Stimulated activated CD4-positive, alpha-beta T cell treated with anti-CD3 and anti-CD28 coated beads, Interleukin-1b, Interleukin-23, amount 100 ng/mL, for 48 hours (primary cell): ENCODE measurements at places on chromosomes 13 and 19.

DNA sequence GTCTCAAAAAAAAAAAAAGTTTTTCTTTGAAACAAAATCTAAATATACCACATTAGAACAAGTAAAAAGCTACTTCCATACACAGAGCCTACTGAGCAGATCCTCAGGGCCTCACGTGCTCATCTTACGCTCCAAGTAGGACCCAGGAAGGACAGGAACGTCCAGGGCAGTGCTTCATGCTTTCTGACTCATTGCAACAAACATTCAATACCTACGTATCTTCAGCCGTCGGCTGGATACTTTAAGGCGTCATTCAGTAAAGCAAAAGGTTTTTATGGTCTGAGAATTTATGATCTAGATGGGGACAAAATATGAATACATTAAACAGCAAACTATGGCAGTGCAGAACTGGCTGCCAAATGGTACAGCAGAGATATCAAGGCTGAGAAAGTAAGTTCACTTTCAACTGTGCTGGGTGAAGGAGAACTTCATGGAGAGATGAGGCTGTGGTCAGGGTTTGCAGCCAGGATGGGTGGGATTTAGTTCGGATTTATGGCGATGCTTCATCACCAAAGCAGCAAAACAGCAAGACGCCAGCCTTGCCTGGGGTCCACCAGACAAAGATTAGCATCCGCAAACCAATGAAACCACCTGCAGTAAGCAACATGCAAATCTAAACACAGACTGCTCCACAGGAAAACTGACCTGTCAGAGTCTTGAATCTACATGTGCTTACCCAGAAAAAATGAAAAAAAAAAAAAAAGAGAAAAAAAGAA lies 20.5 kb downstream of the CARS2 start:
- no peak for DNase-seq

DNA sequence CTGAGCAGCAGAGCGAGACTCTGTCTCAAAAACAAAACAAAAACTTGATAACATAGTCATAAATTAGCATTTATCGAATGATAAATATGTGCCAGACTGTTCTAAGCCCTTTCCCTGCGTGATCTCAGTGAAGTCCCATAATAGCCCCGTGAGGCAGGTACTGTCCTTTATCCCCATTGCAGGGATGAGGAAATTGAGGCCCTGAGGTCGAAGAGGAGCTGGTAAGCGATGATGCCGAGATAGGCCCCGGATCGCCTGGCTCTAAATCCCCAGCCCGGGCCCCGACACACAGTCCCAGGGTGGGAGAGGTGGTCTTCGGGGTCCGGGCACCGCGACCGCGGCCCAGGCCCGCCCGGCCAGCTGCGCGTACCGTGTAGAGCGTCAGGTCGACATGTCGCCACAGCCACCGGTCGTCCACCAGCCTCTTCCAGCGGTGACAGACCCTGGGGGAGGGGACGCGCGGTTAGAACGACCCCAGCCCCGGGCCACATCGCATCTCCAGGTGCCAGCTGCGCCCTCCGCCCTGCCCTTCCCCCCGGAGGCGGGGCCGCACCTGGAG lies 625 bp downstream of the FBXL12 start:
- DNase-seq, result no peak

- DNase-seq, result no peak
Observed at GRCh38 chr19:52007451-52007805, 583 bp downstream of the ZNF615 start.

- DNase-seq, result no peak
Observed at GRCh38 chr13:76637641-76638141, 248.5 kb downstream of the KCTD12 start.

GRCh38 chr19:8320564-8321066 lies 560 bp downstream of the NDUFA7 start:
- DNase-seq, result no peak

DNA sequence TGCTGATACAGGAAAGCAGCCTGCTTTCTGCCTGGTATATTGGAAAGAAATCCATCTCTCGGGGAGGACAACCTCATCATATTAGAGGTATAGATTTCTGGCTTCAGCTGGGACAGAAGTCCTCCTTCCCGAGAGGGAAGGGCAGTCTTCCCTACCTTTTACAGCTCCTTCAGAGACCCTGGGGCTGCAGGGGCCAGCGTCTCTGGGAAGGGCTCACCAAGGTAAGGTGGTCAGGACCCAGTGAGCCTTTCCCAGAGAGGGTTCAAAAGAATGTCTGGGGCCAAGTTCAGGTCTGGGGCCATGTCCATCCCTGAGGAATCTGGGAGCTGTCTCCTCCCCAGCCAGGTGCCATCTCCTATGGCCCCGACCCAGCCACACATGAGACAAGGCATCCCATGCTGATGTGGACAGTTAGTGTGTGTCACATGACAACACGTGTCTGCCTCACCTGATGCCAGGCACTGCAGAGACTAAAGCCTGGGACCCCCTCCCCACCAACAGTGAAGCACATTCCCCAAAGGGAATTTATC lies 136.4 kb downstream of the URI1 start:
- DNase-seq, result no peak

- no peak for DNase-seq
Observed at GRCh38 chr13:87235621-87236020, 435.6 kb upstream of the SLITRK5 start.

GRCh38 chr13:113729187-113730019 lies 29.6 kb upstream of the TMEM255B start:
- no peak for DNase-seq

DNA sequence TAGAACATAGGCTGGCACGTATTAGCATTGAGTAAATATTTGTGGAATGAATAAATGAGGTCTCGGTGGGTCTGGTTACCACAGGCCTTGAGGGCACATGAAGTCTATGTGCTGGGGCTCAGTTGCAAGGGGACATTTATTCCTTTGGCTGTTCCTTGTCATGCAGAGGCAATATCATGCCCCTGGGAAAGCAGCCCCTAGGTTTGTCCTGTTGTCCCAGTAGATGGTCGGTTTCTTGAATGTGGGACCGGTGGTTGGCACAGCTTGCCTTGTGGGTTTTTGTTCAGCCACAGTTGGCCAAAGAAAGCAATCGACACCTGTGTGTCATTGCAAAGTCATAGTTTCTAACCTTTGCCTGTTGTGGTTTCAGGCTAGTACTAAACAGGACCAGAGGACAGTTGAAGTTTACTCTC lies 24.7 kb upstream of the GPR183 start:
- DNase-seq, result no peak

DNA sequence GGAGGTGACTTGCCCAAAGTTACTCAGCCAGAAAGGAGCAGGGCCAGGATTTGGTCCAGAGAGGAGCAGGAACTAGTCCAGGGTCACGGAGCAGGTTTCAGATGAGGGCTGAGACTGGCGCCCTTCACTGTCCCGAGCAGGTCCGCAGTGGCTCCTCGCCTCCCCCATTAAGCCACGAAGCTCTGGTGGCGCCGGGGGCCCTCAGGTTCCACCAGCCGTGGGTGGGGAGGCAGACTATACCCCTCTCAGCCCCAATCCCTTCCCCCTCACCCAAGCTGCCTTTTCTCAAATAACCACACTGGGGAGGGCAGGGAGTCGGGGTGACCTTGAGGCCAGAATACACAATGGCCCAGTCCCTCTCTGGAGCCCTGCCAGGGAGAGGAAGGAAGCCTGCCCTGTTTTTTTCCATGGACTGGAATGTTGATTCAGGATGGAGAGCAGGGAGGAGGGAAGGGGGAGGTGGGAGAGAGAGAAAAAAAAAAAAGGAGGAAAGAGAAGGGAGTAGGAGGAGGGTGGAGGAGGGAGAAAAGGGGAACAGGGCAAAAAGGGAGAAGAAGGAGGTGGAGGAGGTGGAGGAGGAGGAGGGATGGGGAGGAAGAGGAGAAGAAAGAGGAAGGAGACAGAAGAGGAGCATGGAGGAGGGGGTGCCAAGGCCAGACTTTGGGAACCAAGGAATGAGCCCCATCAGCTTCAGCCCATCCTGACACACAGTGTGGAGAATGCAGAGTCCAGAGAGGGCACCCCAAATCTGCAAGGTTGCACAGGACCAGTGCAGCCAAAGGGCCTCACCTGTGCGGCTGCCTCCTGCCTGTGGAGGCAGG lies 19.7 kb downstream of the CEACAM16 start:
- no peak for DNase-seq
